ENCODE measurements at places on chromosomes 5 and 9. TPM values are rescaled to one million over a fixed set of nuclear protein-coding genes. Genes with fewer than 3 reads are reported as not detected.

CCL21 gene
- not detected for polyA plus RNA-seq

MBLAC2 gene
- 4.8 TPM for polyA plus RNA-seq

INSL6 gene
- polyA plus RNA-seq: not detected

DMGDH gene
- not detected for polyA plus RNA-seq

UBE2R2 gene
- 33.0 TPM for polyA plus RNA-seq

SPAAR gene
- polyA plus RNA-seq: not detected

CCDC183 gene
- 1.7 TPM for polyA plus RNA-seq

PHF24 gene
- polyA plus RNA-seq: not detected

PGM5 gene
- polyA plus RNA-seq: not detected

FAF2 gene
- 11.2 TPM for polyA plus RNA-seq

SPINK7 gene
- polyA plus RNA-seq: not detected

UBE2QL1 gene
- polyA plus RNA-seq: not detected

NIPAL4 gene
- 9.9 TPM for polyA plus RNA-seq

THBS4 gene
- not detected for polyA plus RNA-seq

PCDHGB4 gene
- polyA plus RNA-seq: not detected

LHX3 gene
- polyA plus RNA-seq: not detected

GCNT1 gene
- 81.5 TPM for polyA plus RNA-seq

C1QTNF2 gene
- not detected for polyA plus RNA-seq

IFNA21 gene
- not detected for polyA plus RNA-seq

FOXI1 gene
- polyA plus RNA-seq: not detected

SLC25A2 gene
- polyA plus RNA-seq: not detected

MEIKIN gene
- polyA plus RNA-seq: not detected

CBY3 gene
- not detected for polyA plus RNA-seq

SH3RF2 gene
- polyA plus RNA-seq: not detected

MROH2B gene
- polyA plus RNA-seq: not detected

GABRG2 gene
- not detected for polyA plus RNA-seq

C5orf15 gene
- 44.3 TPM for polyA plus RNA-seq

INSYN2B gene
- polyA plus RNA-seq: 0.77 TPM

PCDH1 gene
- not detected for polyA plus RNA-seq

ADAMTS6 gene
- 0.46 TPM for polyA plus RNA-seq

IL4 gene
- polyA plus RNA-seq: not detected

GRXCR2 gene
- not detected for polyA plus RNA-seq

MORN5 gene
- polyA plus RNA-seq: not detected

STPG3 gene
- polyA plus RNA-seq: not detected

RORB gene
- not detected for polyA plus RNA-seq

SHLD3 gene
- 8.8 TPM for polyA plus RNA-seq

ZNG1F gene
- 2.7 TPM for polyA plus RNA-seq

ENHO gene
- not detected for polyA plus RNA-seq

NR5A1 gene
- not detected for polyA plus RNA-seq

PRRC1 gene
- 25.5 TPM for polyA plus RNA-seq

COL5A1 gene
- not detected for polyA plus RNA-seq

C5orf58 gene
- polyA plus RNA-seq: not detected

NAIP gene
- 1.6 TPM for polyA plus RNA-seq

C1QTNF3 gene
- polyA plus RNA-seq: not detected

GALNT12 gene
- polyA plus RNA-seq: 0.80 TPM

EGFL7 gene
- not detected for polyA plus RNA-seq

EDIL3 gene
- not detected for polyA plus RNA-seq

GMCL2 gene
- polyA plus RNA-seq: not detected

RNF183 gene
- polyA plus RNA-seq: not detected

LHFPL2 gene
- 15.0 TPM for polyA plus RNA-seq

KIF4B gene
- polyA plus RNA-seq: 0.16 TPM

PPP6C gene
- 48.5 TPM for polyA plus RNA-seq

ASTN2 gene
- 1.4 TPM for polyA plus RNA-seq

NR6A1 gene
- polyA plus RNA-seq: not detected

CDH6 gene
- not detected for polyA plus RNA-seq

EGFLAM gene
- not detected for polyA plus RNA-seq

PCDHB14 gene
- polyA plus RNA-seq: not detected

CWC27 gene
- 32.3 TPM for polyA plus RNA-seq

Data from naive B cell (primary cell).